ENCODE measurements at places on chromosomes 11 and 22.

- no peak for DNase-seq
These were observed 115.0 kb downstream of the MN1 start for GRCh38 chr22:27686534-27686933.

- no peak for DNase-seq
These were observed 62.2 kb downstream of the MICAL2 start for GRCh38 chr11:12172493-12173013.

GRCh38 chr11:92678008-92678611 lies 291.3 kb upstream of the MTNR1B start:
- no peak for DNase-seq

- DNase-seq, result no peak
These were observed 14.3 kb downstream of the DHCR7 start for GRCh38 chr11:71433648-71434450.

- DNase-seq, result no peak
These were observed 8.1 kb downstream of the ATG13 start for GRCh38 chr11:46625406-46625805.

DNA sequence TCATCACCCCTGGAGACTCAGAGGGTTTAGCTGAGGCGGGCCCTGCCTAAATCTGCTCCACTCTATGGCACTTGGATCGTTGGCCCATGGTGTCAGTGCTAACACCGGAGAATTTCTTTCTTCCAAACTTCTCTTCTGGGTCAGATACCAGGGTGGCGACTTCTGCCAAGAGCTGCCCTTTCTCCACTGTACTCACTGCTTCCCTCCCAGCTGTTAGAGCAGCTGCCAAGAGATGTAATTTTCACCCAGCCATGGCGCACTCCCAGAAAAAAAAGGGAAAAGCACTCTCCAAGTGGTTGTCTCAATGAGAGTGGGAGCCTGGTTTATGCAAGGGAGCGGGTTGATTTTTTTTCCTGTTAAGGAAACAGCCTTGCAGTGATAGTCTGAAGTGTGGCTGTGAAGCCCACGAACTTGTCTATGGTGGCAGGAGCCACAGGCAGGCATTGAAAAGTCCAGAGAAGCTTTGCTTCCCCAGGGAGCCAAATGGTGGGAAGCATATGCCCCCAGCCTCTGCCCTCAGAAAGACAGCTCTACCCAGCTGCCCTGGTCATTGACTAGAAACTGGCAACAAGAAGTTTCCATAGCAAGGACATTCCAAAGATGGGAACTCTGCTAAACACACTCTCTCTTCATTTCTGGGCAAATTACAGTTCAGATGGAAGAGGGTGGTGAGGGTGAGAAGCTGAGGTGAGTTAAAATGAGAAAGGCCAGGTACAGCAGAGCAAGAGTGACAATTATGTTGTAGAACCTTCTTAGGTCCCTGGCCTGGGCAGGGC lies 10.7 kb downstream of the PCSK7 start:
- no peak for DNase-seq

DNA sequence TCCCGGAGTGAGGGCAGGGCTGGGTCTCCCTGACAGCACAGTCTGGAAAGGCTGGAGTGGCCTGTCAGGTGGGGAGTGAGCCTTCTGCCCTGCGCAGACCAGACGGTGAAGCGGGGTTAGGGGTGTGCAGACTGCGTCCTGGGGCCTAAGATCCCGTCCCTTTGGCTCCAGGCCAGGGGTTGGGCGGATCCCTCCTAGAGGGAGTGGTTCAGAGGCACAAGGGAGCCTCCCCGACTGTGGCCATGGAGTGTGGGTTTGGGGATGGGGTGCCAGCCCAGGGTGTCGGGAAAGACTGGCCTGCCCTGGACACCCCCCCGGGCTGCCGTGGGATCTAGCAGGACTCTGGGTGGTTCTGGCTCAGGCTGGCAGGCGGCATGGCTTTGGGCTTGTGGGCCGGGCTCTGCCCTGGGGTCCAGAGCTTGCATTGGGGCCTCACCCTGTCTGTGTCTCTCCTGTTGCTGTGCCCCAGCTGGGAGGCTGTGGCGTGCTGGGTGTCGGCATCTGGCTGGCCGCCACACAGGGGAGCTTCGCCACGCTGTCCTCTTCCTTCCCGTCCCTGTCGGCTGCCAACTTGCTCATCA lies 19.5 kb downstream of the TSPAN4 start:
- DNase-seq, result no peak

DNA sequence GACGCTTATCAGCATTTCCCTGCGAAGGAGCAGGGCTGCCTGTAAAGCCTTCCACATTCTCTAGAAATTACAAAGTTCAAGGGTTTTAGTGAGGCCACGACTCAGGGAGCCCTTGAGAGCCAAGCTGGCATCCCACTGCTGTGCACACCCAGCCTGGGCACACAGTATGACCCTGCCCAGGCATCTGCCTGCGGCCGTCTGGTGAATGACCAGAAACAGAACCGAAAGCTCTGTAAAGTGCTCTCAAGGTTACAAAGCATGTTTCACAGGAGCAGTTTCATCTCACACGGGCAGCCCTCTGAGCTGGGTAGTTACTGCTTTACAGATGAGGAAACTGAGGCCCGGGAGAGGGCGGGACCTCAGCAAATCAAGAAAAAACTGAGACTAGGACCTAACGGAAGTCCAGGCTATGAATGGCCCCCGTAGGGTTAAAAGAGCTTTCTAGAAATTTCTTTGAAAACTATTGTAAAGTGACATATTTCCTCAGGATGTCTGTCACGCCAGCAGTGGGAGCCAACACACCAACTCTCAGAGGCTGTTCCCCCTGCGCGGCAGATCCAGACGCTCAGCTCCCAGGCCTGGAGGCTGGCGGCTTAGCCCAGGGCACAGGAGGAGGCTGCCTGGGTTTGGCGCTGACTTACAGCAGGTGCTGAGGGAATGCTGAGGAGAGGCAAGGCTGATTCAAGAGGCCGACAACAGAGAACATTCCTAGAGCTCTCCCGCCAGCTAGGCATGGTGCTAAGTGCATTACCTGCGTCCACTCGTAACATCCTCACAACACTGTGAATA lies 7.7 kb upstream of the TCF20 start:
- DNase-seq, result no peak

- DNase-seq, result no peak
These were observed 11.2 kb downstream of the TMEM121B start for GRCh38 chr22:17109976-17110375.

GRCh38 chr11:13669544-13670488 lies 1.3 kb downstream of the FAR1 start:
- DNase-seq, result no peak

DNA sequence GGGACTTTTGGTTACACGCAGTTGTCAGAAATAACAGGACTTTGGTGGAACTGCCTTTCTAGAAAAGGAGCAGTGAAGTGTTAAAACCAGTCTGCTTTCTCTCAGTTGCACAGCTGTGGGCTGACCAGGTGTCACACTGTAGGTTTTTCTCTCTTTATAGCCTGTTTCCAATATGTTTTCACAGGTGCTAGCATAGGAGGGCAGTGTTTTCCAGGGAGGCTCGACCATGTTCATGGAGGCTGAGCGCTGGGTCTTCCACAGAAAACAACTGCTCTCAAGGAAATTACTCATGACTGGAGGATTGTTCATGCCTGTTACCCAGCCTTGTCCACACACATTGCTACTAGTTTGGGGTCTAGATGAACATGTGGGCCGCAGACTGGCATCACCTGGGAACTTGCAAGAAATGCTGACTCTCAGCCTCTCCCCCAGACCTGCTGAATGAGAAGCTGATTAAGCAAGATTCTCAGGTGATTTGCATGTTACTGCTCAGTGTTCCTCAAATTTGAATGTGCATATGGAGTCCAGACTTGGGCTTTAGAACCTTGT lies 157.7 kb downstream of the MAML2 start:
- no peak for DNase-seq

GRCh38 chr22:27203276-27203660 lies 545.9 kb downstream of the MIAT start:
- DNase-seq, result no peak

- no peak for DNase-seq
These were observed 2.8 kb upstream of the RNF141 start for GRCh38 chr11:10543782-10544181.

- no peak for DNase-seq
These were observed at the start of gene OR10A4 for GRCh38 chr11:6876325-6876724. Gene OR10A4 (plus strand): TSS chr11:6876625. CDS start chr11:6876648, 23 bp downstream.

DNA sequence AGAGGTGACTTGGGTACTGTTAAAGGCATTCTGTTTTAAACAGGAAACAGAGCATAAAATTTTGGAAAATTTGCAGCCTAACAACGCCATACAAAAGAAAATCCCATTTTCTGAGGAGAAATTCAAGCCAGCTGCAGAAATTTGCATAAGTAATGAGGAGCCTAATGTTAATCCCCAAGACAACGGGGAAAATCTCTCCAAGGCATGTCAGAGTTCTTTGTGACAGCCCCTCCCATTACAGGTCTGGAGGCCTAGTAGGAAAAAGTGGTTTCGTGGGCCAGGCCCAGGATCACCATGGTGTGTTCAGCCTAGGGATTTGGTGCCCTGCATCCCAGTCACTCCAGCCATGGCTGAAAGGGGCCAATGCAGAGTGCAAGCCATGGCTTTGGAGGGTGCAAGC lies 1333.1 kb upstream of the TENM4 start:
- DNase-seq, result no peak

DNA sequence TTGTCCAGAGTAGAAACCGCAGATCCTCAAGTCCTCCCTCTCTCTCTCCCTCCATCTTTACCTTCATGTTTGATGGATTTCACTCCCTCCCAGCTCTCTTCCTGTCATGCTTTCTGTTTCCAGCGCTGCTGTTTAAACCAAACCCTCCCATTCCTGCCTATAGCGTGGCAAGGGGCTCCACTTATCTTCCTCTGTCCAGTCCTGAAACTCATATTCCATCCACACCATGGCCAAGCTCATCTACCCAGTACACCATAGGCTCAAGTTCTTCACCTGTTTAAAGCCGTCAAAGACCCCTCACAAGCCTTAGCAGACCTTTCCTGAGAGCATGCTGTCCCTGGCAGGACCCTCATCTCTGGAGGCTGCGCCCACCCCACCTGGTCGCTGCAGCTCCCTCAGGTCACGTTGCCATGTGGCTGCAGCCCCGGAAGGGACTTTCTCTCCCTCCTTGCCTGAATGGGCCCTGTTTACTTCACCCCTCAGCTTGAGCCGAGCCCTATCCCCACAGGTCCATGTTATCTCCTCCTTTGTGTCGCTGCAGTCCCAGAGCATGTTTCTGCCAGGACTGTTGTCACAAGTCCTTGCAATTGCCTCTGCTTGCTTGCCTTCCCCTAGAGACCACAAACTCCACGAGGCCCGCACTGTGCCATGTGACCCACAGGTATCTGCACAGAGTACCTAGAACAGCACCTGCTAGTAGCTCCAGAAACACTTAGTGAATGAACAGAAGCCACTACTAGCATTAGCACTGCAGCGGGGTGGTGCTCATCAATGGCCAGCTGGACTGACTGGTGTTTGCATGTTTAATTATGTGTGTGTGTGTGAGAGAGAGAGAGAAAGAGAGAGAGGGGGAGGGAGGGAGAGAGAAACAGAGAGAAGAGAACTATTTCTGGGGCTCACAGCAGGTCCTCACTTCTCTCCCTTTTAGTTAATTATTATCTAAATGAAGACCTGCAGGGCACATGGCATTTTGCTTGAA lies 149.4 kb upstream of the SNX19 start:
- no peak for DNase-seq

GRCh38 chr11:102467080-102467708 lies 14.6 kb upstream of the TMEM123 start:
- no peak for DNase-seq

- DNase-seq, result no peak
These were observed 216.3 kb upstream of the TBCEL start for GRCh38 chr11:120807414-120808150.

DNA sequence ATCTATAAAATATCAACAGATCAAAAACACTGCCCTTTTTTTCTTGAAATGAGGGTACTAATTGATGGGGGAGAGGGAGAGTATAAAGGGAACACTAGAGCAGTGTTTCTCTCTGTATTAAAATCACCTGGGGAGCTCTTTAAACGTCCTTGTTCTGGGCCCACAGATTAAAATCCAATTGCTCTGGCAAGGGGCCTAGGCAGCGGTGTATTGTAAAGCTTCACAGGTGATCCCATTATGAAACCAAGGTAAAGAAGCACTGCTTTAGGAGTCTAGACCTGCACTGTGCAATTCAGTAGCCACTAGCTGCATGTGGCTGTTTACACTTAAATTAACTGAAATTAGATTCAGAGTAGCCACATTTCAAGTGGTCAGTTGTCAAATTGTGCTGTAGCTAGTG lies 3.0 kb downstream of the AQP11 start:
- DNase-seq, result no peak

- DNase-seq, result no peak
These were observed 356.3 kb downstream of the SOX6 start for GRCh38 chr11:16000065-16000464.

DNA sequence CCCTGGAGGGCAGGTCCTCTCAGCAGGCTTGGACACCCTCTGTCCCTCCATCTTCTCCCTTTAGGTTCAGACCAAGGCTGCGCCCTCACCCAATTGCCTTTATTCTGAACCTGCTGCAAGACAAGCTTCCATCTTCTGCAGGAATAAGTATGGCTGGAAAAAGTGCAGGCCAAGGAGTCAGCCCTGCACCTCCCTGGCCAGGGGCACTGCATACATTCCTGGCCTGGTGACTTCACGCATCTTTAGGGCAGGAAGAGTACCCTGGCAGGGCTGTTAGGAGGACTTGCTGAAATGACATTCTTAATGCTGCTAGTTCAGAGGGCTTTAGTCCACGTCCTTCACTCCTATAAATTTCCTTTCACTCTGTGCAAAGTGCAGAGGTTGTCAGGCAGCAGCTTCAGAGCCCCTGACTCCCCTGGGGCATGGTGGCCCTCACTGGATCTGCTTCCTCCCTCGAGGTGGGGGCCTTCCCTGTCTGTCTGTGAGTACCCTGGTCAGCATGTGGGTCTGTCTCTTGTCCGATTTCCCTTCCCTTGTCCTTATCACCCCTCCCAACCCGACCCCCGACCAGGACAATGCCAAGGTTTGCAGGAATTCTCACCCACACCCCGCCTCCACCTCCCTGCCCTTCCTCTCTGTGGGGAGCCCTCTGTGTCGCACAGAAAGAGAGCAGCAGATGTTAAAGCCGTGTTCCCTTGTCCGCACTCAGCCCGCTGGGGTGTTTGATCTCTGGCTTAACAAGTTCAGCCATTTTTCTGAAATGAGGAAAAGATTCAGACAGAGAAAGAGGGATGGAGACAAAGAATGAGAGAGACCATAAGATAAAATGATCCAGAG lies 124.5 kb upstream of the SYT13 start:
- no peak for DNase-seq

- DNase-seq, result no peak
These were observed 9.5 kb downstream of the LTO1 start for GRCh38 chr11:69665669-69666068.

DNA sequence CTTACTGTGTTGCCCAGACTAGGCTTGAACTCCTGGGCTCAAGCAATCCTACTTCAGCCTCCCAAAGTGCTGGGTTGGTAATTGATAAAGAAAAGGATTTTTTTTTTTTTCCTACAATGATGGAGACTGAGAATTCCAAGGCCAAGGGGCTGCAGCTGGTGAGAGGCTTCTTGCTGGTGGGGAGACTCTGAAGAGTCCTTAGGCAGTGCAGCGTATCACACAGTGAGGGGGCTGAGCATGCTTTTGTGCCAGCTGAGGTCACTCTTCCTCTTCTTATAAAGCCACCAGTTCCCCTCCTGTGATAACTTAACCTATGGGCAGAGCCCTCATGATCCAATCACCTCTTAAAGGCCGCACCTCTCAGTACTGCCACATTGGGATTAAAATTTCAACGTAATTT lies 28.2 kb upstream of the CCDC81 start:
- DNase-seq, result no peak

All from stimulated activated CD4-positive, alpha-beta T cell treated with anti-CD3 and anti-CD28 coated beads, Interleukin-1b, Interleukin-23, amount 100 ng/mL, for 1 hour (primary cell).